Fibroblast of gingiva (primary cell): ENCODE measurements at places on chromosomes 12 and 14.

- no peak for DNase-seq
Observed at GRCh38 chr14:69827560-69827959, 30.5 kb upstream of the SLC10A1 start.

- no peak for DNase-seq
Observed at GRCh38 chr14:38646391-38646790, 390.5 kb upstream of the CLEC14A start.

DNA sequence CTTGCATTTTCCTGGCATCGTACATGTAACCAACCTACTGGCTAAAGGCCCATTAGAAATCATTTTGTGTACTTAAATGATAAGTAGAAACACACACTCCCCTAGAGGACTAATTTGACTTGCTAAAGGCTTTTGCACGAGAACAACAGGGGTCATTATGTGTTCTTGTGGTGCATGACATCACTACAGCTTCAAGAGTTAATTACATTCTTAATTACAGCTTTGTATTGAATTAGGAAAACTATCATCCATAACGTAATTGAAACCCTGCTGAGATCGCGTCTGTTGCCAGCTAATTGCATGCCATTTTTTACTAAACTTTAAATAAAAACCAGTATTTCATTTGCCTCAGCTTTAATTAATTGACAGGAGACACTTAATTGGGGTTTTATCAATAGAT, 51.4 kb downstream of the TMEM132C start:
- DNase-seq = no peak

- DNase-seq = no peak
Observed at GRCh38 chr12:3124917-3125316, 47.7 kb downstream of the TSPAN9 start.

DNA sequence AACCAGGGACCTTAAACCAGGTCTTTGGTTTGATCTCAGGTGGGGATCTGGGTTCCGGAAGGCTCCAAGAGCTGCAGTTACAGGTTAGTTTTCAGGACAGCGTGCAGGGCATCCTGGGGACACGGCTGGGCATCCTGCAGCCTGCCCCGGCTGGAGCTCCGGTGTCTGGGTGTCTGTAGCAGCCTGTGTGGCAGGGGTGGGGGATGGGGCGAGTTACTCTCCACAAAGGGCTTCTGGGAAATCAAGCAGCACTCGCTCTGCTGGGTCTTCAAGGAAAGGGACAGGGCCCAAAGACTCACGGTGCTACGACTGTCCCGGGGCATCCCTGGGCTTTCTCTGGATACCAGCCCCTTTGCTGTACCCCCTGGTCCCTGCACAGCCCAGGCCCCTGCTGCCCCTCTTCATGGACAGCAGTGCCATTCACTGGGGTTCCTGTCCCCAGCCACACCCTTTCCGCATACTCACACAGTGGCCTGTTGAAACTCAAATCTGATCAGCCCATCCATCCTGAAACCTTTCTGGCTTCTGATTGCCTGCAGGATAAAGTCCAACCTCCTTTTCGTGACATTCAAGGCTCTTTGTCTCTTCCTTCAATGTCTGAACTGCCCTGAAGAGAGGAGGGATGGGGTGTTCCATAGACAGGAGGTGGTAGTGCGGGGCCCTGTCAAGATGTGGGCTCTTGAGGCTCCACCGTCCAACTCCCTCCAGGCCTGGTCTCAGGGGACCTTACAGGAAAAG, 22.2 kb upstream of the PPP1R13B start:
- no peak for DNase-seq

GRCh38 chr12:131559517-131560516, 151.1 kb upstream of the SFSWAP start:
- no peak for DNase-seq

GRCh38 chr14:55425091-55425490, 13.5 kb upstream of the ATG14 start:
- DNase-seq = no peak

- no peak for DNase-seq
Observed at GRCh38 chr12:49079793-49080192, 10.0 kb upstream of the RHEBL1 start.

DNA sequence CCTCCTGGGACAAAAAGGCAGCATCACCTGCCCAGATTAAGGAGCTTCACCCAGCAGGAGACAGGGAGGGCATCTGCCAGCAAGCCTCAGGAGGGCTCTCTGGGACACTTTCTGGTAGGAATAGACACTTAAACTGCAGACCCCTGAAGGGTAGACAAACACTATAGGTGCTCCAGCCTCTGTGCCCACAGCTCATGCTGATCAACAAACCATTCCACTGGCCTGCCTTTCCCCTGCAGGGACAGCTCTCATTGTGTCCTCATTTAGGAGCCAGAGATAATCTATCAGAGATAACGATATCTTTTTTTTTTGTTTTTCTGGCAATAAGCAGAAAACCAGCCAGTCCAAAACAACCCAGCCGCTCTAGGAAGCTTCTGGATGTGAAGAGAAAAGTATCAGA, 251.8 kb upstream of the CCDC196 start:
- DNase-seq = no peak

- DNase-seq = peak; percentile 77
Observed at GRCh38 chr12:123897221-123897620, 75.4 kb downstream of the CCDC92 start.

DNA sequence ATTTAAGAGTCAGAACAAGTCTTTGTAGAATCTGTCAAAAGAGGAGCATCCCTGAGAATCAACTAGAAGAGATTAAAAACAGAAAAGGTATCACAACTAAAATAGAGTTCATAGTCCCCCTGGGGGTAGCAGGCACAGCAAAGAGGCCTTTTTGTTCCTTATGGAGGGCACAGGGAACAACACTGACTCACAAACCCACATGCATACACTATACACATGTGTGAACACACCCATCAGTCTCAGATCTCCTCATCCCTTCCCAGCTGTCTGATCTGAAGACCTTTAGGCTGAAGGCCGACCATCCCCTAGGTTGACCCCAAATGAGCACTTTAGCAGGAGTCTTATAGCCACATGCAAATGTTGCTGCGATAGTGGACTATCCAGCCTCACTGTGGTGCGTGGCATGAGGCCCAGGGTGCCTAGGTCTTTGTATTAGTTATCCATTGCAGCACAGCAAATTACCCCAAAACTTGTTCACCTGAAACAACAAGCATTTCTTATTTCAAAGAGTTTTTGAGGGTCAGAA, 236.7 kb upstream of the EGLN3 start:
- DNase-seq = no peak

GRCh38 chr12:119149270-119149669, 29.5 kb upstream of the HSPB8 start:
- DNase-seq = no peak

DNA sequence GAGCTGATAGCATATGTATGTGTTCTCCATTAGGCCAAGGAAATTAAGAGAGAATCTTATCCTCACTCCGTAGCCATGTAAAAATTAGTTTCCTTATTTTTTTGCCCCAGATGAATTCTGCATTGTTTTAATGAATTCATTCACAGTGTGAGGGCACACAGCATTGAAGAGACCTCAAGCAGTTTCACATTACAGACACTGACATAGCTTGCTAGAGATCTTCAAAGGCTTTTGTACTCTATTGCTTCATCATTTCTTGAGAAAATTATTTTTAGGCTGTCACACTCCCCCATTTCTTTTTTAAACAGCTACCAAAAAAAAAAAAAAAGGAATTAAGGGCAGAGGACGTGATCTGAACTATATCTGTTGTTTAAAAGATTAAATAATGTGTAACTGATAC, 251.1 kb downstream of the BCAT1 start:
- DNase-seq = no peak

DNA sequence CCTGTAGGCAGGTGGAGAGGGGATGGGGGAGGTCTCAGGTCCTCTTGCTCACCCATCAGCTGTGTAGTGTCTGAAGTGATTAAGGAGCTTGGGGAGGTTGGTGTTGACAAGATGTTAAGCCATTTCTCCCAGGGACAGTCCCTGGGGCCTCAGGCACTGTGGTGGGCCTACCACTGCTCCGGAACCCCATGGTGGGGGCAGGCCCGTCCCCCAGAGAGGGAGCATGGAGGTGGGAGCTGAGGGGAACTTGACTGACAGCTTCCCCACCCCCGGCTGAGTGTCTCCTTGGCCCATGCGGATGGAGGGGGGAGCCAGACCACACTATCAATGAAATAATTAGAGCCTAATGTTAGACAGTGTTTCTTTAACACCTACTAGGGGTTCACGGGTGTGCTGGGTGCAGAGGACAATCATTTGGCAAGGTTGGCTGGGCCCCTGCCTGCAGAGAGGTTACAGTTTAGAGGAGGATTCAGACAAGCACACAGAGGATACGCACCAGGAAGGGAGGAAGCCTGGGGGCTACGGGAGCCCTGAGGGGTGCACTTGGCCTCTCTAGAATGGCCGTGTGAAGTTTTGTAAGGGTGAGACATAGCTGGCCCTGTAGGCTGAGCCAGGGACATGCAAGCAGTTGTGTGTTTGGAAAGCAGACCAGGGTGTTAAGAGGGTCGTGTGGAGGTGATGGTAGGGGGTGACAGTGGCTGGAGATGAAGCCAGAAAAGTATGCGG, 19.3 kb upstream of the KRT80 start:
- no peak for DNase-seq

DNA sequence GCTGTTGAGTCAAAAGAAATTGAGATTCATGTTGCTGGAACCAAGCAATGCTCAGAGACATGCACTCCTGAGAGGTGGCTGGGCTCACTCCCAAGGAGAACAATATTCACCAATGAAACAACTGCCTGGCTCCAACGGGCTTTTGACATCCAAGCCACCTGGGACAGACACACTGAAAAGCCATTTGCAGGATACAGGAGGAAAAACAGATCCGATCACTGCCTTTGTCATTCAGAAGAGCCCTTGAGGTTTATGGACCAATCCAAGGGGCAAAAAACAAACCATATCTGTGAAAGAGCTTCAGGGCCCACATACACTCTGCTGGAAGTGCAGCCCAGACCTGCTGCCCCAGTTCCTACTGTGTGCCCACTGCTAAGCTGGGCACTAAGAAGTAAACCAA, 277.5 kb downstream of the NUAK1 start:
- DNase-seq = no peak

- no peak for DNase-seq
Observed at GRCh38 chr12:45338272-45338671, 122.4 kb downstream of the ANO6 start.

DNA sequence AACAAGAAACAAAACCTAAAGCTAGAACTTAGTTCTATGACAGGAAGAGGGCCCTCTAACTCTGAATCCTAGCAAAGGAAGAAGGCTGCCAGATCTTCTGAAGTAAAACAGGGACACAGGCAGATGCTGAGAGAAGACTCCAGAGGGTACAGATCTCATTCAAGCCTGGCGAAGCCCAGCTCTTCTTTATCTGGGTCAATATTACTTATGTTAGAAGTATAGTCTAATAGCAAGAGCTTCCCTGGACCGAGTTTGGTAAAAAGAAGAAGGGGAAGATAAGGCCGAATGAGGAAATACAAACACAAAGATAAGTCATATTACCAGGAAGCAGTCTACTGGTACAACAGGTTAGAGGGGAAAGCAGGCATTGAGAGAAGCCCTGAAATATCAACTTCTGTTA, 79.9 kb upstream of the CCDC91 start:
- DNase-seq = no peak

DNA sequence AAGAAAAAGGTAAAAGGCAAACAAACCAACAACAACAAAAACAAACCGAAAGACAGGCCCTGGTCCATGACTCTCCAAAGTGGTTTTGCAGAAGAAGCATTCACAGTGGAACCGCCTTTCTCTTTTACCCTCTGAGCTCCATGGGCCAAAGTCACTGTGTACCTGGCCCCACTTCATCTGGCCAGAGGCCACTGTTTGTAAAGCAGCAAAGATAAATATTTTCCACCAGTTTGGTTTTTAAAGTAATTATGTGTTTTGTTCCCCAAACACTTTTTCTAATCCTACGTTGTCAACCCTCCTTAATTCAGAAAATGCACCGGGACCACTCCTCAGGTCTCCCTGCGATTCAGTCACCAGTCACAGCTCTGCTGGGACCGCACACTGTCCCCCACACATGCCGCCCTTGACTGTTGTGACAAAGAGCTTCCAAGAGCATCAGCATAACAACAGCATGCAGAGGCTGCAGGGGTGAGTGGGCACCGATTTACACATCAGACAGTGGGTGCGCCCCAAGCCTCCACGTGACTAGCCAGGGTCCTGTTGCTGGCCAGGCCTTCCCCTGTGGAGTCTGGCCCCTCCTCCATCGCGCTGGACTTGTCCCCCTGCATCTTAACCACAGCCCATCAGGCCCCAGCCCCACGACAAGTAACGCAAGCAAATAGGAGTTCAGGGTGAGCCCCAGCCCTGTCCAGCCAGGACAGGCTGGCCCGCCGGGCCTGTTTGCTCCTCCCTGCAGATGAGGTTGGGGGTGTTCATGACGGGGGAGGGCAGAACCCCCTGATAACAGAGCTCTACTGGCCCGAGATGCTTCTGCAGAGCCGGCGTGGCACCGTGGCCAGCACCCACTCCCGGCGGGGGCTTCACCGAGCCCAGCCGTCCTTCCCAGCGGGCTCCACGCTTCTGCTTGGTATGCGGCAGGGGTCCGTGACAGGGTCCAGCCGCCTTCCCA, 65.2 kb upstream of the DIO3 start:
- no peak for DNase-seq

GRCh38 chr14:55671641-55672040, 91.6 kb downstream of the KTN1 start:
- DNase-seq = no peak

GRCh38 chr12:264269-264668, 1.6 kb upstream of the SLC6A13 start:
- no peak for DNase-seq

- no peak for DNase-seq
Observed at GRCh38 chr12:114636723-114637480, 47.1 kb downstream of the TBX3 start.

GRCh38 chr12:111636209-111636945, 37.3 kb upstream of the ATXN2 start:
- peak; percentile 96 for DNase-seq

GRCh38 chr12:31843398-31844095, 114.7 kb upstream of the AMN1 start:
- no peak for DNase-seq

DNA sequence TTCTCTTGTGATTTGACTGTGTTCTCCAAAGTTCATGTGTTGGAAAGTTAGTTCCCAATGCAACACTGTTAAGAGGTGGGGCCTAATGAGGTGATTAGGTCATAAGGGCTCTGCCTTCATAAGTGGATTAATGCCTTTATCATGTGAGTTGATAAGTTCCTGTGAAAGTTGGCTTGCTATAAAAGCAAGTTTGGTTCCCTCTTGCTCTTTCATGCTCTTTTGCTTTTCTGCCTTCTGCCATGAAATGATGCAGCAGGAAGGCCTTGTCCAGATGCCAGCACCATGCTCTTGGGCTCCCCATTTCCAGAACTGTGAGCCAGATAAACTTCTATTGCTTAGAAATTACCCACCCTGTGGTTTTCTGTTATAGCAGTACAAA, 41.9 kb downstream of the SLC16A7 start:
- no peak for DNase-seq
